ENCODE measurements at places on chromosomes 12 and 14.
A peak's percentile ranks its signal among the peaks of the same experiment; 100 is the strongest.

- DNase-seq, result no peak
Observed at GRCh38 chr14:69048456-69048855, 69.4 kb upstream of the ACTN1 start.

- DNase-seq, result peak; percentile 83
Observed at GRCh38 chr12:80186727-80187217, 87.4 kb downstream of the OTOGL start.

DNA sequence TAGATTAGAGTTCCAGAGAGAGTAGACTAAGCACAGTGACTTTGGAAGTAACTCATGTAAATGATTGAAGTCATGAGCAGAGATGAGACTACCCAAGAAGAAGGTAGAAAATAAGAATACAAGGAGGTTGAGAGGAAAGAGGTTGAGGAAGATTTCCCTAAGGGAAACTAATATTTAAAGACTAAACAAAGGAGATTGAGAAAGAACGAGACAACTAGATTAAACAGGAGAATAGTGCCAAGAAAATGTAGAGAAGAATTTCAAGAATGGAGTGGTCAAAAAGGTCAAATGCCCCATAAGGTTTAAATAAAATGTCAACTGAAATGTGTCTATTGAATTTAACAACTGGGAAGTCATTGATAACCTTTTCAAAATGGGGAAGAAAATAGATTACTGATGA lies 59.0 kb downstream of the RPS29 start:
- no peak for DNase-seq

DNA sequence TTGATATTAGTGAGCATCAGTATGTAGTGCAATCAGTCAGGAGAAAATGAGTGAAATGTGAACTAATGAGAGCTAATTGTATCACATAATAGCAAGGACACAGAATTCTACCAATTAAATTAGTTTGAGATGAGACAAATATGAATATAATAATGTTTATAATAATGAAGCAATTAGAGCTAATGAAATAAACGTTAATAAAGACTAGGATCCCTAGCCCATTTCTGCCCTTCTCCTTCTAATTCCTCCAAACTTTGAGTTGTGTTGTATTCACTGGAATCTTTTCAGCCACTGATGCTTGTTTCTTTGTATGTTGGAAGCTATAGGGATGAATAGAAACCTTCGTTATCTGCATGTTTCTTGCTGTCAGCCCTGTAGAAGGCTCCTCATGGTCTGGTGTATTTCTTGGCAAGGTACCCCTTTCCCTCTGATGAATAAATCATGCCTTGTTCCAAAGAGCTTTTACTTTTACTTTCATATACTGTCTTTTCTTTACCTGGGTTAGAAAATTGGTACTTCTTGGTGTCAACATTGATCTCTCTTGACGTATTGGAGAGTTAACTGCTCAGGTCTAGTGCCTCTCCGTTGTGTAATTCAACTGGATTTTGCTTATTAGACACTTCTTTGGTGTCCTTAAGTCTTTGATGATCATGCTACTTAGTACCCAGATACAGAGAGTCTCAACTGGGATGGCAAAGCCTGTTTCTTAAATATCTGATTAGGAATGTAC lies 154.8 kb downstream of the PTCSC3 start:
- no peak for DNase-seq

DNA sequence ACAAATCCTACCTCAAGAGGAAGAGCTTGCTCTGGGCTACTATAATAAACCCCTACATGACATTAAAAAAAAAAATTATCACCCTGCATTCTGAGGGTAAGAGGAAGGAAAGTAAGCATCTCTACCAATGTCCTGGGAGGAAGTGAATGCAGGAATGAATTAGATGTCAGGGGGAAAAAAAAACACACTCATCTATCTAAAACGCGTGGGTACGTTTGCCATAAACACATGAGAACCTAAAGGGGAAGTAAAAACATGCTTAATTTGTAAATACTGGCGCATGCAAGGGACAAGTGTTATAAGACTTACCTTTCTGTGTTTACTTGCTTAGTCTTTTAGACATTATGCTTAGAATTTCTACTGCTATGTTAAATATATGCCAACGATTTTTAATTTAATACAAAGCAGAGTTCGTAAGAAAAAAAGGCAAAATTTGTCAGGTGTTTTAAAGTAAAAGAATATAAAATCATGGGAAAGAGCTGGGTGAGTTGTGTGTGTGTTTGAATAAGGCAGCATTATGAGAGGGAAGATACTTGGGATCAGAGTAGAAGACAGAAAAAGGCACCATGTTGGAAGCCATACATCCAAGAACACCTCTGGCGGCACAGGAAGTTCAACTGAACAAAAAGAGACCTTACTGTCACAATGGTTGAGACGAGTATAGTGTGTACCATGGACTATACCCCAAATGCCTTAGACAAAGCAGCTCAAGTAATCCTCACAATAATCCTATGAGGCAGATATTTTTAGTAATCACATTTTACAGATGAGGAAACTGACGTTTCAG lies 1.5 kb downstream of the TMED8 start:
- peak; percentile 6 for DNase-seq

DNA sequence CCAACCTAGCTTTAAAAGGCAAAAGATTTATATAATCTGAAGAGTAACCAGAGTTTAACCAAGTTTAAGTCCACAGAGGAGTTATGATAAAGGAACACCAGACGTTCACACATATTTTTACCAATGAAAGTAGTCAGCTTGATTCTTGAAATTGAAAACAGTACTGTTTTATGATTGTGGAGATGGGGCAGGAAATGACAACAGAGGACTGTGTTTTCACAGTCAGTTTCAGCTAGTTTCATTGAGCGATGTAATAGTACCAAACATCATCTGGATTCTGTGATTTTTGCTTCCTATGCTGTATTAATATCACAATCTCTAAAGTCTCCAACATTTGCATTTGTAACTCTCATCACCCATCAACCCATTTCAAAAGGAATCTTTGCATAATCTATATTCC lies 34.2 kb upstream of the SLC6A15 start:
- no peak for DNase-seq

DNA sequence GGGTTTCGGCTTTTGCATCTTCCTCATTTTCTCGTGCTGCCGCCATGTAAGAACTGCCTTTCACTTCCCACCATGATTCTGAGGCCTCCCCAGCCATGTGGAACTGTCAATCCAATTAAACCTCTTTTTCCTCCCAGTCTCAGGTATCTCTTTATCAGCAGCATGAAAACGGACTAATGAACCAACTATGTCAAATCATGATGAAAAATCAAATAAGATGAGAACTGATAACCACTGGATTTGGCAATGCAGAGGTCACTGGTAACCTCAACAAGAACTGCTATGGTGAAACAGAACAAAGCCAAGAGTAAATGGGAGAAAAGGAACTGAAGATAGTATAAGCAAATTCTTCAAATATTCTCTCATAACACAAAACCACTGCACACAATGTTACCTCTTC lies 6.0 kb downstream of the EML5 start:
- no peak for DNase-seq

- peak; percentile 16 for DNase-seq
Observed at GRCh38 chr14:78758333-78758732, 588.2 kb downstream of the NRXN3 start.

GRCh38 chr12:10448236-10448635 lies 4.9 kb downstream of the KLRC1 start:
- DNase-seq, result no peak

- DNase-seq, result no peak
Observed at GRCh38 chr12:67457778-67458665, 188.9 kb downstream of the CAND1 start.

GRCh38 chr14:100049220-100049619 lies 16.0 kb upstream of the EVL start:
- DNase-seq, result peak; percentile 59

DNA sequence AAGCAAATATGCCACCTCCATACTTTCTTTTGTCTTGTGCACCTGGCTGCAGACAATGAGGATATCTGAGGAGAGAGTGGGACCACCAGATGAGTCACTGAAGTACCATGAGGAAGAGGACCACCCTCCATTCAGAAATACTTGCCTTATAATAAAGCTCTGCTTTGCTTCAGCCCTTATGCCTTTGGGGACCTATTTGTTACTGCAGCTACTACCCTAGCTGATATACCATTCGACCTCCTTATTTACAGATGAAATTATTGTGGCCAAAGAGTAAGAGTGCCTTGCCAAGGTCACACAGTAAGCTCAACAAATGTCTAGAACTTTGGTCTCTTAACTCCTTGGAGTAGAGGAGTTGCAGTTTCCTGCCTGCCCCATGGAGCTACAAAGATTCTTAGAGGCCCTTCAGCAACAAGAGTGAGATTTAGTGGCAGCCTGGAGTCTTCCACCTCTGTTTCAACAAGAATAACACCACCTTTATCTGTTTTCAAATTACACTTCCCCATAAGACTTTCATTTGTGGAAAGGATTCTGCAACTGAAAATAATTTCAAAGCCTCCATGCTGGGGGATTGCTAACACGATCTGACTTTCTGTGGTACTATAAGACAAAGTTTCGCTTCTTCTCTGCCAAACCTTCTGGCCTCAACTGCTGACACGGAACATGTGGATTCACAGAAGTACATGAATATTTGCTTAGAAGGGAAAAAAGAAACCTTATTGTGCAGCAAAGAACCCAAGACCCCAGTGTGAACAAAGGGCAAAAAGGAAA lies 3.6 kb downstream of the CMKLR1 start:
- peak; percentile 28 for DNase-seq

DNA sequence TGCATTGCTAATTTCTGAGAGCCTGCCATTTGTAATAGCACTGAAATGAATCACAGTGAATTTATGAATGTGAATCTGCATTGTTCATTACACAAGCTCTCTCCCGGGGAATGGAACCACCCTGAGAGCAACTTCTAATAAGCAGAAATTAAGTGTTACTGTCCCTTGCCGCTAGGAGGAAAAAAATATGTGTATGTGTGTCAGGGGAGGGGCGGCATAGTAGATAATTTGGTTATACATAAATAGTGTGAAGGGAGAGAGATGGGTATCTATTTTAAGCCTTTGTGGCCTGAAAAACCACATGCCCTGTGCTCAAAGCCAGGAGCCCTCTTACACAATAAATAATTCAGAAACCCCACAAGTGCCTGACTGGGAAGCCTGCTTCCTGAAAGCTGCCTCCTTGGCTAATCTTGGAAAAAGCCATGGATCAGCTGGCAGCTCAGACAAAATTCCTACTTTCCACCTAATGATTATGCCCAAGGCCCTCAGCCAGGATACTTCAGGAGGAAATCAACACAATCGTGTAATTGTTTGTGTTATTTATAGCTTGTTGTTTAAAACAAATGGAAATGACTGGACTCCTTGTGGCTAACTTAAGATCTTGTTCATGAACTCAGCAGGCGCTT lies 366.2 kb upstream of the KITLG start:
- DNase-seq, result no peak

- no peak for DNase-seq
Observed at GRCh38 chr12:126767334-126767733, 1499.6 kb upstream of the TMEM132C start.

GRCh38 chr14:64508215-64508776 lies 3.7 kb downstream of the ZBTB1 start:
- DNase-seq, result no peak

DNA sequence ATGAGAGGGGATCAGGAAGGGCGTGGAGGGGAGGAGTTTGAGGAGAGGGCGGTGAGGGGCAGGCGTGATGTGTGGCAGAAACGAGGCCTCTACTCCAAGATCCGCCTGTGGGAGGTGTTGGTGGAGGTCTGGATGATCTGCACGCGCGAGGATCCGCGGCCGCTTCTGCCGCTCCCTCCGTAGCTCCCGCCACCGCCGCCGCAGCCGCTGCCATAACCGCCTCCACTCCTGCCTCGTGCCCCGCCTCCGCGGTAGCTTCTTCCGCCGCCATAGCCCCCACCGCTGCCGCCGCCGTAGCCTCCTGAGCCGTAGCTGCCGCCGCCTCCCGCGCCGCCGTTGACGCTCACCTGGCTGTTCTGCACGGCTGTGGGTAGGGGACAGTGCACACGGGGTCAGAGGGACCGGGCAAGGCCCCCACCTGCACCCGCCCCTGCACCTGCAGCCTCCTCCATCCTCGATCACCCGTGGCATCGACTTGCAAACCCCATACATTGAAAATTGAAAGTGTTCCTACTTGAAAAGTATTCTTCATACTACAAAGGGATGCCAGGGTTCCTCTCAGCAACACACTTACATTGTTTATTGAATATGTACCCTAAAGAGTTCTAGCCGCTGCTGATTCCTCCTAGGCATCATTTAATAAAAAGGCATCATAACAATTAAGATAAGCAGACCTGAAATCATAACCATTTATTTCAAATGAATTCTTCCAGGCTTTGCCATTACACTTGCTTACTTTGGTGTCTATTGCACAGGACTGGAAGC lies 11.1 kb upstream of the KRT1 start:
- DNase-seq, result no peak

DNA sequence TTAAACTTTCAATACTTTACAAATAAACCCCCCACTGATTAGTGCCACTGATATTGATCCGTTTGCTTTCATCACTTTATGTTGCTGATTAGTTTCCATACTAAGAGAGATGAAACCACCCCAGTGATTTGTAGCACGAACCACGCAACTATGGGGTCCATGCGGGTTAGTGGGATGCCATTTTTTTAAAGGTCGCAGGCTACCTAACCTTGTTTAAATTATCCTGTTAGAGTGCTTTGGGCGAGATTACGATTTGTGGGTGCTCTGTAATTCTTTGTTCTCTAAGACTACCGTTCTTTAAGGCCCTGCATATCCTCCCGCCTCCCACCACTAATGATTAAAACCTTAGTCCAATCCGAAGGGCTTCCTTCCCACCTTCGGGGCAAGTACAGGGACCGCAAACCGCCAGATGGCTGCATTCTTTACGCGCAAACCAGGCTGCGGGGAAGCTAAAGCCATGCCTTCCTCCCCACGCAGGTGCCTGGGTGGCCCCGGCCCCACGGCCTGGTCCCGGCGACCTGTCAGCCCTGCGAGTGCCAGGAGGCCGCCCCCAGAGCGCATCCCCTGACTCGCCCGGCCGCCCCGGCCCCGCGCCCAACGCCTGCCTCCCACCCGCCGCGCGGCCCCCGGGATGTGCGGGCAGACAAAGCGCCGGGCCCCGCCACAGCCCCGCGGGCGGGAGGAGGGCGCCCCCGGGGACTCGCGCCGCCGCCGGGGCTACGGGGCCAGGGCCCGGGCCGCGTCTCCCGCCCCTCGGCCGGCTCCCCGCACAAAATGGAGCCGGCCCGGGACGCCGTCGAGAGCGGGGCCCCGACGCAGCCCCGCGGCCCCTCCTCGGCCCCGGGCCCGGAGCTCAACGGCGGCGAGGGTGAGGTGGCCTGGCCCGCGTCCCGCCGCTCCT lies 759 bp downstream of the NFYB start:
- peak; percentile 54 for DNase-seq

DNA sequence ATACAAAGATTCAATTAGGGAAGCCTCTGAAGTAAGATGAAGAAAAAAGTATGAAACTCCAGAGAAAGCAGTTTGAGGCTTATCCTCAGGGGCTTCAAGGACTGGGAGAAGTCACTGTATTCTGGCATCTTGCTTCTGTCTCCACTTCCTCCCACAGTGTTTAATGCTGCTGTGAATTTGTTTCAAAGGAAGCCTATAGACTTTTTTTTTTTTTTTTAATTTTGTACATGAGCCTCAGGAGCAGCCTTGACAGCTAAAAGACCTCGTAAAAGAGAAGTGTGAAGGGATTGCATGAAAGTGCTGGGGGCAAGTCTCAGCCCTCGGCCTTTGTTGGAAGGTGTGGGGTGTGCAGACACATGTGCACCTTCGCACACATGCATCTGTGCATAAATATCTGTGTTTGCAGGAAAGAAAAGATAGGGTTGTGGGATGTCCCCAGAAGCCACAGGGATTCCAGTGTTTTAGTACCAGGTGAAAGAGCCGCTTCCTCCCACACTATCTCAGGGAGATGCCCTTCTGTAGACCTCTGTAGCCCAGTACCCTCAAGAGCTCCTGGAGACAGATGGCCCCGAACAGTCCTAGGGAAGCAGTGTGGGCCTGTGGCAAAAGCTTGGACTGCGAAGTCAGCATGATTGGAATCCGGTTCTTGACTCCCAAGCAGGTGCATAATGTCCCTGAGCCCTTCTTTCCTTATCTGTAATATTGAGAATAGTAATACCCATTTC lies 193.5 kb upstream of the BCL2L14 start:
- DNase-seq, result no peak
